ENCODE measurements at places on chromosomes 4 and X. TPM values are rescaled to one million over a fixed set of nuclear protein-coding genes. Genes with fewer than 3 reads are reported as not detected.
A peak's percentile ranks its signal among the peaks of the same experiment; 100 is the strongest.

DNA sequence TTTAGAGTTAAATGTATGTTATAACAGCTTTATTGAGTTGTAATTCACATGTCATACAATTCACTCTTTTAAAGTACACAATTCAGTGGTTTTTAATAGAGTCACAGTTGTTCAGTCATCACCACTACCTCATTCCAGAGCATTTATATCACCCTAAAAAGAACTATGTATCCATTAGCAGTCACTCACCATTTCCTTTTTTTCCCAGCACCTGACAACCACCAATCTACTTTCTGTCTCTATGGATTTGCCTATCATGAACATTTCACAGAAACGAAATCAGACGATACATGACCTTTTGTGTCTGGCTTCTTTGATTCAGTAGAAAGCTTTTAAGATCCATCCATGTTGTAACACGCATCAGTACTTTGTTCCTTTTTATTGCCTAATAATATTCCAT is 52.9 kb upstream of the FRAS1 start:
- no peaks in the 10 kb centered on the region for H3K36me3 ChIP-seq
- no peaks in the 10 kb centered on the region for H3K27me3 ChIP-seq
- no peaks in the 10 kb centered on the region for H3K4me1 ChIP-seq

- H3K4me3 ChIP-seq: no peak overlapping the region
- no peaks in the 10 kb centered on the region for H3K27me3 ChIP-seq
These were observed 5.2 kb upstream of the KLF8 start for GRCh38 chrX:56226980-56227379.

- no peak for DNase-seq
- H3K4me1 ChIP-seq: no peaks in the 10 kb centered on the region
- H3K4me3 ChIP-seq: no peak overlapping the region
- H3K36me3 ChIP-seq: no peaks in the 10 kb centered on the region
- H3K27ac ChIP-seq: no peak overlapping the region
These were observed 197.2 kb downstream of the ARHGAP24 start for GRCh38 chr4:85672116-85672515.

DNA sequence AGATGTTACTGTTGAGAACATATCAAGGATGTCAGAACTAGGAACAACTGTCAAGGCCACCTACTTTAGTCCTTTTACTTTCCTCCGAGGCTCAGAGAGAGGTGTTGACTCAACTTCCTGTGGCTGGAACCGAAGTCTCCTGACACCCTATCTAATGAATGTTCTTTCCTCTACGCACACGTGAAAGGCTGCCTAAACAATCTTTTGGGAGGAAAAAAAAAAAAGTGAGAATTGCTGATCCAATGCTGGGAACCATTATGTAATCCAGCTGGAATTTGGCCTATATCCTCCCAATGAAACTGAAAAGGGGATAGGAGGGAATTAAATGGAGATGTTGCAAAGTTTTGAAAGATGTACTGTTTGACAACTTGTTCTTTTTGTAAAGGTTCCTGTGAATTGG is 8.3 kb upstream of the MAP7D3 start:
- H3K36me3 ChIP-seq: no peaks in the 10 kb centered on the region
- no peak overlapping the region for H3K27ac ChIP-seq
- DNase-seq: peak; percentile 18
- no peaks in the 10 kb centered on the region for H3K4me1 ChIP-seq

DNA sequence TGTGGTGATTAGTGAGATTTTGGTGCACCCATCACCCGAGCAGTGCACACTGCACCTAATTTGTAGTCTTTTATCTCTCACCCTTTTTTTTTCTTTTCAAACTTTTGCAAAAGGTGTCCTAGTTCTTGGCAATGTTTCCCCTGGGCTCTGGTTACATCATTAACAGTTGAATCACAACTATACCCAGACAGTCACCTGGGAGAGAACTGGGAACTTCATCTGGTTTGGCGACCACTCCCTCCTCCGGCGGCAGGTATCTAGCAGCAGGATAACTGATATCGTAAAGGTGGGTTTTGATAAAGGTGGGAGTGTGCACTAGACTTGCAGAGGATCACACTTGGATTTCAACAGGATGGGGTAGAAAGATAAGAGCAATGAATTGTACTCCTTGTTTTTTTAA is 140.5 kb downstream of the CHIC2 start:
- no peak overlapping the region for H3K27ac ChIP-seq
- no peaks in the 10 kb centered on the region for H3K36me3 ChIP-seq
- no peak for DNase-seq
- H3K27me3 ChIP-seq: no peaks in the 10 kb centered on the region
- no peak overlapping the region for H3K4me3 ChIP-seq

GRCh38 chr4:15476396-15476795 is 6.7 kb downstream of the CC2D2A start:
- H3K27ac ChIP-seq: no peak overlapping the region
- H3K36me3 ChIP-seq: no peaks in the 10 kb centered on the region

GRCh38 chr4:15584785-15585184 is 70.4 kb downstream of the FBXL5 start:
- H3K4me3 ChIP-seq: no peak overlapping the region
- no peaks in the 10 kb centered on the region for H3K27me3 ChIP-seq
- no peaks in the 10 kb centered on the region for H3K36me3 ChIP-seq
- no peaks in the 10 kb centered on the region for H3K4me1 ChIP-seq

DNA sequence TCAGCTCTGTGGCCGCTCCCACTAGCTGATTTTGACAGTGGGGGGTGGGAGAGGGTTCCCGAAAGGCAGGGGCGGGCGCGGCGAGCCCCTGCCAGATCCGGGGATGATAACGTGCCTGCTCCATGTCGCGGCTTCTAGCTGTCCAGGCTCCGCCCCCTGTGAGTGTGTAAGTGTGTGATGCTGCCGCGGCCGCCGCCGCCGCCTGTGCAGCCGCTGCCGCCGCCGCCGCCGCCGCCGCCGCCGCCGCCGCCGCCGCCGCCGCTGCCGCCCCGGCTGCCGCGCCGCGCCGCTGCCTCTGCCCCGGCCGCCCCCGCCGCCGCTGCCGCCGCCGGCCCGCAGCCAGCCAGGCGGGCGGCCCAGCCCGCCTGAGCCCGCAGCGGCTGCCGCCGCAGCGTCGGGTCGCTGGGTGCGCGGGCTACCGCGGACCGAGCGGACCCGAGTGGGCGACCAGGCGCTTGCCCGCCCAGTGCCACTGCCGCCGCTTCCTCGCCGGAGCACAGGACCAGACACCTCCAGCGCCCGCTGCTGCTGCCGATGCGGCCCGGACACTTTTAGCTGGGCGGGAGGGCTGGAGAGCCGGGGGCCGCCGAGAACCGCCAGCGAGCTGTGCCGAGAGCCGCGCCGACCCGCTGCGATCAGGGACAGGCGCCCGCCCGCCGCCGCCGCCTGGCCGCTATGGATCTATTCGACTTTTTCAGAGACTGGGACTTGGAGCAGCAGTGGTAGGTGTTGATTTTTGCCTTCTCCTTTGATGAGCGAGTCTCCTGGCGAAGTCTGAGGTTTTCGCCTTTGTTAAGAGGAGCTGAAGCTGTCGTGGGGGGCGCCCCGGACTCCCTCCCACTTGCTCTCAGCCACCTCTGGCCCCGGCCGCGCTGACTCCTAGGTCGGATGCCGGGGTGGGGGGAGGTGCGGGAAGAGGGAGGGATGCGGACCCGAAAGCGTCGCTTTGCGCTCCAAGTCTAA is at the start of gene AFF2:
TSS of gene AFF2 (plus strand) at position 195 of the 963 bp plus-strand sequence. CDS start at position 676, 481 bp downstream.
- H3K4me1 ChIP-seq: no peaks in the 10 kb centered on the region
- H3K27me3 ChIP-seq: no peaks in the 10 kb centered on the region
- no peaks in the 10 kb centered on the region for H3K36me3 ChIP-seq
- peak within 1 kb of the TSS; percentile 38 for H3K4me3 ChIP-seq

DNA sequence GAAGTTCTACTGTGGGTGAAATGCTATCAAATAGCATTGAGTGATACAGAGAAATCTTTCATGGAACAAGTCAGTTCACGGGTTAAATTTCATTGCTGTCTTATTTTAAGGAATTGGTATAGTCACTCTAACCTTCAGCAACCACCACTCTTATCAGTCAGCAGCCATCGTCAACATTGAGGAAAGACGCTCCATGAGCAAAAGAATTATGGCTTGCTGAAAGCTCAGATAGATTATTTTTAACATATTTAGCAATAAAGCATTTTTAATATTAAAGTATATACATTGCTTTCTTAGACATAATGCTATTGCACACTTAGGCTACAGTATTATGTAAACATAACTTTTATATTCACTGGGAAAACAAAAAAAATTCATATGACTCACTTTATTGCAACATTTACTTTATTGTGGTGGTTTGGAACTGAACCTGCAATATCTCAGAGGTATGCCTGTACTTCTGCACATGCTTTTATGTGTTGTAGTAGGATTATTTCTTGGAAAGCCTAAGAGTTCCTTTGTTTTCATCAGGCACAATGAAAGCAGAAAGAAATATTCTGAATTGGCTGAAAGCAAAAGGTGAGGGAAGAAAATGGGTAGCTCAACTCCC is 586.7 kb downstream of the GBA3 start:
- no peaks in the 10 kb centered on the region for H3K4me1 ChIP-seq
- DNase-seq: no peak
- no peak overlapping the region for H3K4me3 ChIP-seq
- H3K27me3 ChIP-seq: no peaks in the 10 kb centered on the region
- H3K36me3 ChIP-seq: no peaks in the 10 kb centered on the region

GRCh38 chrX:68098431-68098830 is 334.9 kb downstream of the OPHN1 start:
- H3K27ac ChIP-seq: no peak overlapping the region
- no peak overlapping the region for H3K4me3 ChIP-seq
- DNase-seq: no peak
- no peaks in the 10 kb centered on the region for H3K4me1 ChIP-seq
- H3K36me3 ChIP-seq: no peaks in the 10 kb centered on the region

DNA sequence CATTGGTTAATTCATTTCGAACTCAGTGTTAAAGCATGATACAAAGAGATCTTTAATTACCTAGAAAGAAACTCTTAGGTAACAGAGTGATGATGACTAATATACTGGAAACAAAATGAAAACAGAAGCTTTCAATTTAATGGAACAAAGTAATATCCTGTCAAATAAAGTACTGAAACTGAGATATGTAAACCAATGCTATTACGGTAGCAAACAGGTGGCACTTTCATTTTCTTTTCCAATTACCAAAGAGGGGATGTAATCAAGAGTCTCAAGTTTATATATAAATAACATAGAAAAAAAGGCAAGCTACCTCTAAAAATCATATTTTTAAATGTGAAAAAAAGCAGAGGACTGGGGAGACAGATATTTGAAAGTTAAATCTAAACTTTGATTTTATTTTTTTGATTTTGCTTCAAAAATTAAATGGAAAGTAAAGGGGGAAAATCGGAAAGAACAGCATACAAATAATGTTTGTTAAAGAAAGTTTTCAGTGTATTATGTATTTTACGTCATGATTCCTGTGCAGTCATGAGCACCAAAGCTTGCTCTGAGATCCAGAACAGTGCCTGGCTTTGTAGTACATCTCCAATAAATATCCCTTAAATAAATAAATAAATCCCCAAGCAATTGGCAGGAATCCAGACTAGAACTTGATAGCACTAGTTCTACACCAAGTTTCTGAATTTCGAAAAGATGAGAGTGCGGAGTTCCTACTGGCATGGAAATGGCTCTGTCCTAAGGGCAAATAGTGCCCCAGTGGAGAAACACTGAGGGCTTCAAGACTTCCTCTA is 25.0 kb upstream of the RAPGEF2 start:
- H3K27ac ChIP-seq: no peak overlapping the region
- peaks cover 3% of the 10 kb centered on the region for H3K4me1 ChIP-seq
- H3K27me3 ChIP-seq: no peaks in the 10 kb centered on the region
- no peaks in the 10 kb centered on the region for H3K36me3 ChIP-seq

GRCh38 chrX:133608406-133608805 is 193.1 kb upstream of the GPC4 start:
- H3K4me1 ChIP-seq: no peaks in the 10 kb centered on the region
- H3K36me3 ChIP-seq: no peaks in the 10 kb centered on the region
- H3K4me3 ChIP-seq: no peak overlapping the region
- DNase-seq: no peak

GRCh38 chr4:22348410-22348809 is 167.5 kb downstream of the ADGRA3 start:
- no peak overlapping the region for H3K27ac ChIP-seq
- no peaks in the 10 kb centered on the region for H3K27me3 ChIP-seq
- no peak overlapping the region for H3K4me3 ChIP-seq
- no peak for DNase-seq

DNA sequence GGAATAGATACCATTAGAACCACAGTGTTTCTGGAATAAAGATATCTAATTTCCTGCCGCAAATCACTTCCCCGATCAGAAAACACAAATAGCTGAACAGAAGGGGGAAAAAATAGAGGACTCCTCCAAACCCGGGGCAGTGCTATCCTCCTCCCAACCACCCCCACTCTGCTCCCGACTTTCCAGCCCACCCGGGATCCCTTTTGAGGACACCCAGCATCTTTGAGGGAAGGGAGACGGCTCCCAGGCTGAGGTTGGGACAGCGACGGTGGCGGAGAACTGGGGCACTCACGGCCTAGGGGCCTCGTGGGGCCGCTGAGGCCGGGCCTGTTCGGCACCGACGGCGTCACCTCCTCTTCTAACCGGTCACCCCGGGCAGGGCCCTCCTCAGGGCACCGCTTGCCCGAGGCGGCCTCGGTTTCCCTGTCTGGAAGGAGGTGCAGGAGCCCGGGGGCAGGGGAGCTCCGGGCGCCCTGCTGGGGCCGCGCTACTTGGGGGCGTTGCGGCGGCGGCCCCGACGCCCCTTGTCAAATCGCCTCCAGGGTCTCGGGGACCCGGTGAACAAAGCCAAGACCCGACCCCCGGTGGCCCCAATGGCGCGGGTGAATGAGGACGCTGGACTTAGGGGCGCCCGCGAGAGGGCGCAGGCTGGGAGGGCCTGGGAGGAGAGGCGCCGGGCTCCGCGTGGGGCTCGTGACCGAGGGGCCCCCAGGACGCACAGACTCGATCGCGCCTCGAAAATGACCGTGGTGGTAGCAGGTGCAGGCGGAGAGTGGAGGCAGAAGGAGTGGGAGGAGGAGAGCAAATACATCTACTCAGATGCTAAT is 6.9 kb upstream of the ARX start:
- peaks cover 5% of the 10 kb centered on the region for H3K27me3 ChIP-seq
- H3K4me1 ChIP-seq: peaks cover 4% of the 10 kb centered on the region
- no peak overlapping the region for H3K4me3 ChIP-seq
- H3K36me3 ChIP-seq: no peaks in the 10 kb centered on the region

- DNase-seq: no peak
- peak overlapping the region; percentile 70 for H3K4me3 ChIP-seq
- H3K27me3 ChIP-seq: no peaks in the 10 kb centered on the region
- H3K27ac ChIP-seq: peak overlapping the region; percentile 86
These were observed 1.7 kb upstream of the GTPBP6 start for GRCh38 chrX:320126-320783.

- DNase-seq: no peak
- H3K36me3 ChIP-seq: no peaks in the 10 kb centered on the region
- H3K27ac ChIP-seq: no peak overlapping the region
- no peak overlapping the region for H3K4me3 ChIP-seq
- H3K27me3 ChIP-seq: no peaks in the 10 kb centered on the region
These were observed 11.0 kb upstream of the VSIG1 start for GRCh38 chrX:108033890-108034289.

The FAM149A gene
- 1.6 TPM for total RNA-seq

The DRD5 gene
- total RNA-seq: not detected

The TLR10 gene
- total RNA-seq: not detected

The GPRASP1 gene
- 76.7 TPM for total RNA-seq

The PAGE2B gene
- not detected for total RNA-seq

The PNMA5 gene
- not detected for total RNA-seq

The ARMCX4 gene
- 18.1 TPM for total RNA-seq

The TCEAL2 gene
- 1.1 TPM for total RNA-seq

The APLN gene
- total RNA-seq: 0.10 TPM

The MCF2 gene
- 0.88 TPM for total RNA-seq

Data from naive thymus-derived CD4-positive, alpha-beta T cell (primary cell).